ENCODE measurements at places on chromosomes 1 and 21.
A peak's percentile ranks its signal among the peaks of the same experiment; 100 is the strongest.

DNA sequence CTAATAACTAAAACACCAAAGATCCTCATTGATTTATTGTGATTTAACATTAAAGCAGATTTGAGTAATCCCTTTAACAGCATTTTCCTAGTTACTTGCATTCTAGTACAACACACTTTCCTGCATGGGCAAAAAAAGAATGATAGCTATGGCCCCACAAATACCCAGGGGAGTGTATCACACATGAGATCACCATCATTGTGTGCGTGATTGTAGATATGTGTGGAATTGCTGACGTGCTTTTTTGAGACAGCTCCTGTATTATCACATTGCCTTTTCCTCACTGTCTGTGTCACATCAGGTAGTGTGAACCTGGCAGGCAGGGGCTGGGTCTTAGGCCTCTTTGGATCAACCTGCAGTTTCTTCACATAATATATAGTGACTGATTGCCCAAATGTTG lies 48.5 kb upstream of the SAMD13 start:
- DNase-seq, result no peak

GRCh38 chr1:53335661-53336060 lies 7.8 kb upstream of the LRP8 start:
- no peak for DNase-seq

- no peak for DNase-seq
Measured at GRCh38 chr1:206468571-206468970, 1.7 kb upstream of the IKBKE start.

GRCh38 chr1:18384471-18384870 lies 96.3 kb upstream of the KLHDC7A start:
- no peak for DNase-seq

- no peak for DNase-seq
Measured at GRCh38 chr1:171434717-171435346, 50.5 kb upstream of the PRRC2C start.

DNA sequence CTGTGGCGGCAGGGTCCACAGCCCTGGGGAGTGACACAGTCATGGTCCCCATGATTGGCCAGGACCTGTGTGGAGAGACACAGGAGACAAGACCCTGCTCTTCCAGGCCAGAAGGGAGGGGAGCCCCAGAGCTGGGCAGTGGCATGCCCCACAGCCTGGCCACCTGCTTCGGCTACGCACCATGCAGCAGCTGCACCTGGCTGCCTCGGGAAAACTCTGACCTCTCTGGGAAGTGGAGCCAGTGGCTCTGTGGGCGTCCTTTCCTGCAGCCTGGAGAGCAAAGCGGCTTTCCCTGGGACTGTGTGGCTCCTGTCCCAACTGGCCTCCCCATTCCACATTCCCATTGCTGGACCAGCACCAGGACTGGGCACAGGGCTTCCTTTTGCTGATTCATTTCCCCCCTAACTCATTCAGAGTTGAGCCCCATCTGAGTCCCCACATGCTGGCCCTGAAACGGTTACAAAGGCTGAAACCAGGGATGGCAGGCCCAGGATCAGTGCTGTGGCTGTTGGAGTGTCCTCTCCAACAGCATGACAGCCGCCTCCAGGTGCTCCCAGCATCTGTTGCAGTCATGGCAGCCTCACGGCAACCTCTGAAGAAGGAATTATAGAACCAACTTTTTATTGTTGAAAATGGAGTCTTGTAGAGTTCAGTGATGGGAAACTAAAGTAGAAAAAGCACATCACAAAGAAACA lies 15.0 kb downstream of the OXCT2 start:
- DNase-seq, result no peak

DNA sequence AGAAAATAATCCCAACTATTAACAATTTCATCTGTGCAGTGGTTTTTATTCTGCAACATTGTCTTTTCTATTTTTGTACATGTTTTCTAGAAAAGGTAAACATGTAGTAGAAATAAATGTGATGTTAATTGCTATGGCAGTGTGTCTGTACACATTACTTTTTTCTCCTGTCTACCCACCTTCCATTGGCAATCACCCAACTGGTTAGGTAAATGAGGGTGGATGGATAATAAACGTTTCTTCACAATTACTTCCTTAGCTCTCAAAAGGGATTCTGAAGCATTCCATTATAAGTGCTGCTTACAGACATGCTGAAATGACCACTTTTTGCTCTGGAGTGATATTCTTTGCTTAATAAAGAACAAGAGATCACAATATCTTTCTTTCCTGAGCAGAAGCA lies 61.4 kb downstream of the MAGI3 start:
- DNase-seq, result no peak

DNA sequence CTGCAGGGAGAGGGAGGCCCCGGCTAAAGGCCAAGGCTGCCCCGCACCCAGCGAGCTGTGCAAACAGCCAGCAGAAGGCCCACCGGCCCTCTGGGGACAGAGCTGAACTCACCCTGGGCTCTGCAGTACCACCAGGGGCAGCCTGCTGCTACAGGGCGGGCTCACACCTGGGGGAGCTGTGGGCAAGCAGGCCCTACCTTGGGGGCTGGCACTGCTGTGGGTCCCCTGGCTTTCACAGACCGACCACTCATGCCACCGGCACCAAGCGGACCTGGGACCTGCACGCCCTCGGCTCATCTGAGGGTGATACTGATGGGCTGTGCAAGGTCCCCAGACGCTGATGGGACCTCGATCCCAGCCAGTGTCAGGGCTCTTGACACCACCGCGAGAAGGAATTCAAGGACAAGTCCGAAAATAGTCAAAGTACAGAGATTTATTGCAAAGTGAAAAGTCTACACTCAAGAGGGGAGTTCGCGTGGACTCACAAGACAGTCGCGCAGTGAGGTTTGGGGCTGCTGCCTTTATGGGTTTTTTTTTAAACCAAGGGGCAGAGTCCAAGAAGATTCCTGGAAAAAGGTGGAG lies 61.0 kb upstream of the ADARB1 start:
- DNase-seq, result no peak

DNA sequence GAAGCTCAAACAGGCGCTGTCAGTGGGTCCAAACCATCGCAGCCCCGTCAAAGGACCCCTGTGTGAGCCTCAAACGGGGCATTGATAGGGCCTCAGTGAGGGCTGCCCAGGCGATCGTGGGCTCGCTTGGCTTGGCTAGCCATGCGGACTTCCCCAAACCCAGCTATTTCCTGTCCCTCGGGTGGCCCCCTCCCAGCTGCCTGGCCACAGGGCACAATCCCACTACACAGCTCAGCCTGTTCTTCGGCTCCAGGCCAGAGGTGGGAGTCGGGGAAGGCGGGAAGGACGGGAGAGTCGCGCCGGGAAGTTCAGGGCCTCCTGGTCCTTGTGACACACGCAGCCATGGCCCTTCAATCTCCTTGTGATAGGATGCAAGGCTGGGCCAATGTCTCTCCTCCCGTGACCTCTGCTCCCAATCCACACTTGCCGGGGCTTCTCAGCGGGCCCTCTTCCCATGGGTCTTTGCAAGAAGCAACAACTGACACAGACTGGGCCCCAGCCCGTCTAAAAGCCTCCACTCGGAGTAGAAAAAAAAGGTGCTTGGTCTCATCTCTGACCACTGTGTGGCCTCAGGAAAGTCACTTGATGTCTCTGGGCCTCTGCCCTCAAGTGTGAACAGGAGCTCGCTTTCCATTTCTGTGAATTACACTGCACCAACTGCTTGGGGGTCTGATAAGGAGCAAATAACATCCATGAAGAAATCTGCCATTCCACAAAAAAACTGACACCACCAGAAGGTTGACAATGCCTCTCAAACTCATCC lies 7.1 kb upstream of the MATN1 start:
- DNase-seq, result no peak

GRCh38 chr1:187794561-187794960 lies 965.8 kb downstream of the PLA2G4A start:
- no peak for DNase-seq

GRCh38 chr1:230415405-230416132 lies 10.6 kb downstream of the PGBD5 start:
- DNase-seq, result no peak

GRCh38 chr1:1630965-1631781 lies 800 bp upstream of the MMP23B start:
- peak; percentile 27 for DNase-seq

GRCh38 chr1:10838541-10838940 lies 42.1 kb upstream of the CASZ1 start:
- no peak for DNase-seq

GRCh38 chr1:117077267-117077666 lies 17.1 kb downstream of the TTF2 start:
- no peak for DNase-seq

GRCh38 chr1:51218570-51218969 lies 17.5 kb upstream of the RNF11 start:
- no peak for DNase-seq

DNA sequence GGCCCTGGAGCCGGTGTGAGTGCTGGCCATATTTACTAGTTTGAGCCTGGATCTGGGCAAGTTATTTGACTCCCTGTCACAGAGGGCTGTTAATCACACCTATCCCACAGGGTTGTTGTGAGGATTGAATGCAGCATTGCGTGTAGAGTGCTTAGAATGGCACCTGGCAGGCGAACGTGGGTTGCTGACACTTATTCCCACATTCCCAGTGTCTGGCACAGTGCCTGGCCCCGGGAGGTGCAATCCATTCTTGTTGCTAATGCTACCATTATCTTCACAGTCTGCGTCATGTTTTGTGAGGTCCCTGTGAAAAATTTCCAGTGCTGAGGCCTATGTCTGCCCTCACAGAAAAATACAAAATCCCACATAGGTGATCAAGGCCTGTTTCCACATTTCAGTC lies 66.1 kb downstream of the CD2 start:
- no peak for DNase-seq

DNA sequence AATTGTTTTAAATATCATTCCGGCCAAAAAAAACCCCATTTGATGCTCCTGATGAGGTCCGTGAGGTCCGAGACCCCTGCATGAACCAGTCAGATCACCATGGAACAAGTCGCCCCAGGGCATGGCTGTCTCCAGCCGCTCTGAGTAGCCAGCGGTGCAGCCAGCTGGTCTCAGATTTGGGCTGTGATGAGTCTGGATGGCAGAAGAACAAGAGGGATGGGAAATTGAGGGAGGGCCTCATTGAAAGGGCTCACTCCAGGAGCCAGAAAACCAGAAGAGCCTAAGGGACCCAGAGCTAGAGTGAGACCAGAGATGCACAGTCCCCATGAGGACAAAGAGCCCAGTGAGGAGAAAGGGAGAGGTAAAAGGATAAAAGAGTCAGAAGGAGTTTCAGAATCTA lies 174.0 kb downstream of the TOMM20 start:
- DNase-seq, result no peak

DNA sequence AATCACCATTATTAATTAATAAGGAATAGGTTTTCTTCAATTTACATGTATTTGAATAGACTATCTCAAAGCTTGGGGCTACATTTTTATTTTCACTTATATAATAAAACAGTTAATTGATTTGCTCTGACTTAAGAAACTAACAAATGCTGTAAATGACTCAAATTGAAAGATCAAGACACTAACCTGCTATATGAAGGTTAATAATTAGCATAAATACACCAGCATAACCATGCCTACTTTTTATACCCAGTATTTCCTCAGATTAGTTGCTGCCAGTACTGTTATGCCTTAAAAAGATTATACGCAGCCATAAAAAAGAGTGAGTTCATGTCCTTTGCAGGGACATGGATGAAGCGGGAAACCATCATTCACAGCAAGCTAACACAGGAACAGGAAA lies 1545.1 kb downstream of the AMY1C start:
- no peak for DNase-seq

DNA sequence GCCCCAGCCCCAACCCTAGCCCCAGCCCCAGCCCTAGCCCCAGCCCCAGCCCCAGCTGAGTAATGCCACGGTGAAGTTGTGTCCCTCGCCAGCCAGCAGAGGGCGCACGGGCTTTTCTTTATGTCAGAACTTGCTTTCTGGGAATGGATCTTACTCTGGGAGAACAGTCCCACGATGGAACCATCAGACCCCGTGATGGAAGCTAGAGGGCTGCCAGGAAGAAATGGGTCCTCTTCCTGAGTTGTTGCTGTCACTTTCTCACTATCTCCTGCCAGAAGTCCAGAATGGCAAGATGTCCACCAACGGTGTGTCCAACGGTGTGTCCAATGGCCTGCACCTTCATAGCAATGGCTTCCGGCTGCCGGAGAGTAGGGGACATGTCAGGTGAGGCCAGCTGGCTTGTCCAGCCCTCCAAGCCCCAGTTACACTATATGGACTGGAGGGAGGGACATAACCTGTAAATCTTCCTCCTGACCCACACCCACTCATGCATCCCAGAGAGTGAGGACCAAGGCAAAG lies 25.1 kb upstream of the TMEM222 start:
- peak; percentile 57 for DNase-seq

DNA sequence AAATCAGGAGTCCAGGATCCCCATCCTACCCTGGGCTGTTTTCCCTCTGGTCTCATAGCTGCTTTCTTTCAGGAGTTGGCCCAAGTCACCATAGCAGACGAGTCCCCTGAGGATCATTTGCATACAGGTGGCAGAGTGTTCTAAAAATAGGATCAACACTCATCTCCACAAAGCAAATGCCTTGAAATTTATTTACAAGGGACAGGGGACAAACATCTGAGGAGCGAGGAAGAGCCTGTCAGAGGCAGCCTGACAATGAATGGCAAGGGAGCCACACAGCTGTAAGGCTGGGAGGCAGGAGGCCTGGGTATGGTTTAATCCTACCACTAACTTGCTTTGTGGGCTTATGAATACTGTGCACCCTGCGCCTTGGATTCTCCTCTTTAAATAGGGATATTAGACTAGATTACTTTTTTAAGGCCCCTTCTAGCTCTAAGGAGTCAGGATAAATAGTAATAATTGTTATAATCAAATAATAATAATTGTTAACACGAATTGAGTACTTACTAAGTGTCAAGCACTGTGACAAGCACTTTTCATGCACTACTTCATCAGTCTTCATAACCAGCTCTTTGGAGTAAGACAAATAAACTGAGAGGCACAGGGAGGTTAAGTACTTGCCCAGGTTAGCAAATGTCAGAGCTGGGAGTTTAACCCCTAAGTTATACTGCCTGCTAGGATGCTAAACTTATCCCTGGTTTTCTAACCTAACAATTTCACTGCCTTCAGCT lies 34.5 kb downstream of the RAB3B start:
- no peak for DNase-seq
